ENCODE measurements at places on chromosomes 3 and 15.

DNA sequence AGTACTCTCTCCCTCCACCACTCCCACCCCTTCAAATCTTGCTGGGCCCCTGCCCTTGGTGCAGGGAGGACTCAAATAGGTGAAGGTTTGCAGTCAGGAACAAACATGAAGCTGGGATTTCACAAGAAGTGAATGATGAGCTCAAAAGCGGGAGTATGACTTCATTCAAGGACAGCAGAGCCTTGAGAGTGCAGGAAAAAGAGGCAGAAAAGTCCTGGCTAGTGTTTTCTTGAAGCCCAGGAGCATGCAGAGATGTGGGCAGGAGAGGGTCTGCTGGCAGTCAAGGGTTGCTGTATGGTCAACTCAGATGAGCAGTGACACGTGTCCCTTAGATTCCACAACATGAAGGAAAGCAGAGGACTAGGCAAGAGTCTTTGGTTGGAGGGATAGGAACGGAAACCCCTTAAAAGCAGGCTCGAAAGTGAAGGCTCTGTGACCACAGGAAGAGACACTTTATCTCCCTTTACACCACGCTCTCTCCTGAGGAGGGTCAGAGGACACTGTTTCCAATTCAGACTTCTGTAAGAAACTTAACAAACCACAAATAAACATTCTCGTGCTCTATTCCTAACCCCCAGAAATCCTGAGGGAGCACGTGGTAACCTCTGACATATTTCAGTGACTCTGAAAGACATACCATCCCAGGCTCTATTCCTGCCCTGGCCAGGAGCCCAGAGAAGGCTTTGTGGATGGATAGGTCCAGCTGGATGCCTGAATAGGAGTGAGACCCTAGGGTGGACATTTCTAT is 168.0 kb upstream of the NDN start:
- no peak for DNase-seq

GRCh38 chr3:179512378-179512777 is 50.3 kb upstream of the ACTL6A start:
- no peak for DNase-seq

DNA sequence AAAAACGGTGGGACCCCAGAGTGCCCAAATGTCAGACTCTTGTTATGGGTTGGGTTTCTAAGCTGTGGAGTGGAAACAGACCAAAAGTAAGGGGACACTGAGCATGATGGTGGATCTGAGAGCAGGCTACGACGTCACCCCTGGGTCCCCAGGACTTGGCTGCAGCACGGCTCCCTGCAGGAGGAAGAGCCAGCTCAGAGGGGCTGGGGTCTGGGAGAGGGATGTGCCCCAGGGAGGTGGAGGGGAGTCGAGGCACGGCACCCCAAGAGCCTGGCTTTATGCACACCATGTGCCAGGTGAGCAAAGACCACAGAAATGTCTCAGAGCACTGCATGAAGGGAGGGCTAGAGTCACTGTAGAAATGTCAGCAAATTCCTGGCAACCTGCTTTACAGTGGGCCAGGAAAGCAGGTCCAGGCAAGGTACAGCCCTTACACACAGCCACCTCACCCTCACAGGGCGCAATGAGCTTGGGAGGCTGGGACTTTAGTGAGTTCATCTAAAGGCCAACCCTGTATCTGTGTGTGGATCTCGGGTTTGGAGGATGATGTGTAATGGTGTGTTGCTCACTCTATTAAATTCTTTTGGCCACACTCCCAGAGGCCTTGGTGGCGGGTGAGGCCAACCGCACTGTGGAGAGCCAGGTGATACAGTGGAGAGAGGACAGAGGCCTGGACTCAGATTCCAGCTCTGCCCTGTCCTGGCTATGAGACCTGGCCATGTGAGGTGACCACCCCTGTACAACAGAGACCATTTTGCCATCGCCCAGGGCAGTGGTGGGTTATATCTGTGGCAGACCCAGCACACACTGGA is 14.1 kb downstream of the CTSH start:
- no peak for DNase-seq

- DNase-seq = no peak
Measured at GRCh38 chr3:190699776-190700175, 162.7 kb downstream of the GMNC start.

DNA sequence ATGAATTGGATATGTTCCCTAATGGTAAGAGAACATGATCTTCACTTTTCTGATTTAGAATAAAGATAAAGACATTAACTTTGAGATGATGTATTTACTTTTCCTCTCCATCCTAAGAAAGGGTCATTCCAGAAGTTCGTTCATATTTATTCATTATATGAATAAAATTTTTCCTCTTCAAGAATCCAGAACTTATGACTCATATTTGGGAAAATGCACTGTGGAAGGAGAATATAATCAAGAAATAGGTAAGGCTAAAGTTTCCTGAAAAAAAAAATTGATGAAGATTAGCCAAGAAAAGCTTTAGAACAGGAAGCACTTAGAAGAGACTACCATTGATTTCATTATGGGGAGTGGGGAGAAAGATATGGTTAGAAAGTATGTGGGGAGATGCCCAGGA is 36.5 kb upstream of the CBLB start:
- no peak for DNase-seq
